ENCODE measurements at places on chromosomes 3 and 15.
A peak's percentile ranks its signal among the peaks of the same experiment; 100 is the strongest.

GRCh38 chr3:17505856-17506255 is 236.6 kb downstream of the TBC1D5 start:
- peak; percentile 5 for DNase-seq

DNA sequence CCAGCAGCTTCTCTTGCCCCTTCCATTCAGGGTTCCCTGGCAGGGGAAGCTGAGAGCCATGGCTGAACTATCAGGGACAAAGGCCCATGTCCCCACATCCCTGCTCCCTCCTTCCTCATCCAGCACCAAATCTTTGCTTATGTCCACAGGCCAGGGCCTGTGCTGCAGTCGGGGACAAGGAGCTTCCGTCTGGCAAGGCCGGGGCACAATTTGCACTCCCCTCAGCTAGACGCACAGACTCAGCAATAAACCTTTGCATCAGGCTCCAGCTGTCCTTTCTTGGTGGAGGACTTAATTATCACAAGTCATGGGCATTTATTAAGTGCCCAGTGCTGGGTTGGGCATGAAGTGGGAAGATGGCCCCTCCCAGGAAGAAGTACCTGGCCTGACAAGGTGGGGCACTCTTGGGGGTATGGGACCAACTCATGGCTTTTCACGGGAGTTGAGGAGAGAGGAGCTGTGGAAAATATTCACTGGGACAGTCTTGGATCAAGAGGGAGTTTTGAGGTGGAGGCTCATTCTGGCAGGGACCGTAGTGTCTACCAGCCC is 4.9 kb downstream of the GNAT1 start:
- DNase-seq: no peak

- no peak for DNase-seq
These were observed 49.9 kb upstream of the SLC6A11 start for GRCh38 chr3:10766049-10766705.

DNA sequence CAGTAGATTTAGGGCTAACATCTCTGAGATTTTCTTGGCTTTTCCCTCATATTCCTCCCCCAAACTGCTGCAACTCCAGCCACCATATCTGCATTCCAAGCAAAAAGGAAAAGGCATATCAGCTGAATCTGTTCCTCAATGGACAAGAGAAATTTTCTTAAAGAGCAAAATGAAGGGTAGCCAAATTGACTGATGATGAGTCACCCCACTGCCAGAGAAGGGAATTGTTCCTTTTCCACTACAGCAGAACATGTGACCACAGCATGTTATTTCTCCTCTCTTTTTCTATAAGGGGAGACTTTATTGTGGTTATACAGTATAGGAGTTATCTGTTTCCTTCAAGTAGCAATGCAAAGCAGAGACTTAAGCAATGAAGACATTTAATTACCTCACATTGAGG is 172.5 kb downstream of the MTHFS start:
- peak; percentile 14 for DNase-seq

DNA sequence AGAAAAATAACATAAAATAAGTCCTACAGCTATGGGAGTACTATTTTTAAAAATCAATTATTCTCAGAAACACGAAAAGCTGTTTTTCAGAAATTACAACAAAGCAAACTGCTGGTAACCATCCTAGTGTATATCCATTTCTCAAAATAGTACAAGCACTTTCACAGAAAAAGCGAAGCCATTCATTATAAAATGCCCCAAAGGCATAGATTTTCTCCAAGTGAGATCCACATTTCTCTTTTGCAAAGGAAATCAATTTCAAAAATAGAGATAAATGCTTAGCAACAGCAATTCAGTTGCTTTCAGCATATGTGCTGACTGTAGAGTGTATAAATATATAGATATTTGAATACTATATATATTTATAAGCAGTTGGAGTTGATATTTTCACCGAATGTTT is 1266.3 kb downstream of the SI start:
- DNase-seq: no peak

GRCh38 chr3:194277104-194277785 is 73.9 kb downstream of the CPN2 start:
- peak; percentile 64 for DNase-seq

DNA sequence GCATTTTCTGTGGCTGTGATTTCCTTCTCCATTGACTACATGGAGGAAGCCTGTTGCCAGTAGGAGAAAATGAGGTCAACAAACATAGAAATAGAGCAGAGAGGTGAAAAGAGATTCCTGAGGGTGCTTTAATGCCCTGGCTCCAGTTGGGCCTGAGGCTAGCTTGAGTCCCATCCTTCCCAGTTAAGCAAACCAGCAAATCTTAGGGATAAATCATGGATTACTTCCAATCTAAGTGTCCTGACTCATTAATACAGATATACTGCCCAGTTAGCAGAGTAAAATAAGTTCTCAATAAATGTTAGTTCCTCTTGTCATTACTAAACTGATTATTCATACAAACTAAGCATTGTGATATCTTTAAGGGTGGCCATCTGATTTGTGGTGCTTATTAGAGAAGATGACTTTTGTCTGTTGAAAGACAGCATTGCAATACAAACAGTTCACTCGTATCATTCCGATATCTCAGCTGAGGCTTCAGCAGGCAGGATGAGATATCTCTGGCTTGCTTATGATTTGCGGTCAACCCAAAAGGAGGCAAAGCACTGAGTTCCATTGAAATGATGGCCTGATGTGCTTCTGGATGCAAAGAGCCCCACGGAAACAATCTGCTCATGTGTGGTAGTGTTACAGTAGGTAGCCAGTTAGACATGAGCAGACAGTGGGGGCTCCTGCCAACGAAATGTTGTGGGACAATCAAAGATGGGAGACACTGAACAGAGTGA is 6.6 kb upstream of the STARD5 start:
- DNase-seq: no peak

DNA sequence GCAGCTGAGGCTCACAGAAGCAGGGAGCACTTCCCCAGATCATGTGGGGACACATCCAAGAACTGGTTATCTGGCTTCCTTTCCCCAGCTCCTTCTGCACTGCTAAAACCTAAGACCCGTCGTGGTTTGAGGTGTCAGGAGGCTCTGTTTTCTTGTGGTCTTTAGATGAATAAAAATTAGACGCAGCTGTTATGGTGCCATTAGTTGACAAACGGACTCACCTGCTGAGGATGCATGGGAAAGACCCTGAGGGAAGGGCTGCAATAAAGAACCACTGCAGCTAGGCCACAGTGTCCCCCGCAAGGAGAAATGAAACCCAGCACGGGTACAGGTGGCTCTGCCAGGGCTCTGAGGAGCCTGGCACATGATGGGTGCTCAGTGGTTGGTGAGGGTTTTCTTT is 99.4 kb downstream of the IQSEC1 start:
- DNase-seq: no peak

GRCh38 chr3:28777806-28778475 is 429.3 kb upstream of the AZI2 start:
- no peak for DNase-seq

GRCh38 chr15:26477044-26477443 is 295.8 kb downstream of the GABRB3 start:
- no peak for DNase-seq

DNA sequence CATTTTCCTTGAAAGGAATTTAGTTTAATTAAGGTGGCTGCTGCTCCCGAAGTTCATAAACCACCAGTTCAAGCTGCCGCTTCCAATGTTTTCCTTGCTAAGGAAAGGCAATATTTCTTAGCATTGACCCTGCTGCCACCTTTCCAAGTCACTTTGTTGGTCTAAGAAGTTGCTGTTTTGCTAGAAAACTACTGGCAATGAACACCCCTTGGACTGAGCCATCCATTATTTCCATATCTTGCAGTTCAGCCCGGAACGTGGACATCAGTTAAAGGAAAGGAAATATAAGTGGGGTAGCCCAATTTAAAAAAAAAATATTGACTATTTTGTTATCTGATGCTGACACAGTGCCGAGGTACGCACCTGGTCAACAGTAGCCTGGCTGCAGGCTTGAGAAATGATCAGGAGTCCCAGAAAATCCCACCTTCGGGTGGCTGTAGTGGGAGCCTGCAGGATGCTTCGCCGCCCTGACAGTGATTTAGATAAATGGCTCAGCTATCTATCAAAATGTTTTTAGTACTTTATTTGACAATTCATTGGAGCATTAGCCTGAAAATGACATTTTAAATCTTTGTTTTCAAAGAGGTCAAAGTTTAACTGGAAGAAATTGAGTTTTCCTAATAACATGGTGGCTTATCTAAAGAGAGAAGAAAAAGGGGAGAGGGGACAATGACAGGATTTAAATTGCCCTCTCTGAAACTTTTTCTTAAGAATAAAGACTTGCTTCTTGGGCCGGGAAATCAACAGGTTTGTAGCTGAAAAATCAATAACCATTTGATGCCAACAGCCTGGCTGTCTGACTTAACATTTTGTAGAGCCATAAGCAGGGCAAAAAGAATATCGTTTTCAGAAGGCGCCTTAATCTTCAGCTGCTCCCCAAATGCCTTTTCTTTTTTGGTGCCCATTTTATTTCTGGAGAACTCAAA is 1.6 kb downstream of the RARB start:
- DNase-seq: no peak

- DNase-seq: no peak
These were observed 48.4 kb upstream of the TJP1 start for GRCh38 chr15:29870495-29871151.

GRCh38 chr3:50323614-50324199 is 1.2 kb upstream of the HYAL2 start:
- DNase-seq: no peak

DNA sequence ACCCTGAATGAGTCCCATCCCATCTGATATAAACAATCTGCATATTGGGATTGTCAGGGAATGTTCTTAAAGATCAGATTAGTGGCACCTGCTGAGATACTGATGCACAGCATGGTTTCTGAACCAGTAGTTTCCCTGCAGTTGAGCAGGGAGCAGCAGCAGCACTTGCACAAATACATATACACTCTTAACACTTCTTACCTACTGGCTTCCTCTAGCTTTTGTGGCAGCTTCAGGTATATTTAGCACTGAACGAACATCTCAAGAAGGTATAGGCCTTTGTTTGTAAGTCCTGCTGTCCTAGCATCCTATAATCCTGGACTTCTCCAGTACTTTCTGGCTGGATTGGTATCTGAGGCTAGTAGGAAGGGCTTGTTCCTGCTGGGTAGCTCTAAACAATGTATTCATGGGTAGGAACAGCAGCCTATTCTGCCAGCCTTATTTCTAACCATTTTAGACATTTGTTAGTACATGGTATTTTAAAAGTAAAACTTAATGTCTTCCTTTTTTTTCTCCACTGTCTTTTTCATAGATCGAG is 4.5 kb downstream of the B2M start:
- no peak for DNase-seq

GRCh38 chr15:51075364-51075763 is 19.3 kb downstream of the TNFAIP8L3 start:
- DNase-seq: no peak

- DNase-seq: no peak
These were observed 126.4 kb downstream of the CHDH start for GRCh38 chr3:53719796-53720195.

DNA sequence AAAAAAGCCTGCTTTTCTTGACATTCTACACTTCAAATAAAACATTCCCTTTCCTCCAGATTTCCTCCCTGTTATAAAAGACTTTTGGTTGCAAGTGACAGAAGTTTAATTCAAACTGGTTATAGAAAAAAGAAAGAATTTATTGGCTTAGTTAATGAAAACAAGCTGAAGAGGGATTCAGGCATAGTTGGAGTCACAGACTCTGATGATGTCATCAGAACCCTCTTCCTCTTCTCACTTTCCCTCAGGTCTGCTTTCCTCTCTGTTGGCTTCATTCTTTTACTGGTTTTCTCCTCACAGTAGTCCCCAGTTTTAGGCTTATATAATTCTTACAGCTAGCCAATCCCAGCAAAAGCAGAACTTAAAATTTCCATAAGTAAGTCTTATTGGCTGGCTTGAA is 32.0 kb upstream of the MBNL1 start:
- DNase-seq: no peak

DNA sequence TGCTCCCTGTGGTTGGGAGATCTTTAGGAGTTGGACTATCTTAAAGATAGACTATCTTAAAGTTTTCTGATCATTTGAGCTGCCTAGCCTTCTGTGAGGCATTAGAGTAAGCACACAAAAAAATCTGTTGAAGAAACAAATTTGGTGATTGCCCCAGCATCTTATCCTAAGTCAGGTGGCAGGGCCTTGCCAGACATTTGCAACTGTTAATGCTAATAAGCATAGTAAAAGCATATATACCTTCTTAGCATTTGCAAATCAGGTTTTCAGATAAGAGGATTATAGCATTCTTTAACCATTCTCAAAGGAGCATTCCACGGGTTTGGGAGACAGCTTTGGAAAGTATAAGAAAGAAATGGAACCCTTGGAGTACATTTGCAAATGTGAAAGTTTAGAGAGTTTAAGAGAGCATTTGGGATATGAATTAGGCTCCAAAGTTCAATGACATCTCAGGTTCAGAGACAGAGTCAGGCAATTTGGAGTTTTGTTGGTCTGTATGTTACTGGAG is 61.0 kb downstream of the SEMA6D start:
- no peak for DNase-seq

- no peak for DNase-seq
These were observed 337.0 kb downstream of the KCNH8 start for GRCh38 chr3:19485267-19485666.

DNA sequence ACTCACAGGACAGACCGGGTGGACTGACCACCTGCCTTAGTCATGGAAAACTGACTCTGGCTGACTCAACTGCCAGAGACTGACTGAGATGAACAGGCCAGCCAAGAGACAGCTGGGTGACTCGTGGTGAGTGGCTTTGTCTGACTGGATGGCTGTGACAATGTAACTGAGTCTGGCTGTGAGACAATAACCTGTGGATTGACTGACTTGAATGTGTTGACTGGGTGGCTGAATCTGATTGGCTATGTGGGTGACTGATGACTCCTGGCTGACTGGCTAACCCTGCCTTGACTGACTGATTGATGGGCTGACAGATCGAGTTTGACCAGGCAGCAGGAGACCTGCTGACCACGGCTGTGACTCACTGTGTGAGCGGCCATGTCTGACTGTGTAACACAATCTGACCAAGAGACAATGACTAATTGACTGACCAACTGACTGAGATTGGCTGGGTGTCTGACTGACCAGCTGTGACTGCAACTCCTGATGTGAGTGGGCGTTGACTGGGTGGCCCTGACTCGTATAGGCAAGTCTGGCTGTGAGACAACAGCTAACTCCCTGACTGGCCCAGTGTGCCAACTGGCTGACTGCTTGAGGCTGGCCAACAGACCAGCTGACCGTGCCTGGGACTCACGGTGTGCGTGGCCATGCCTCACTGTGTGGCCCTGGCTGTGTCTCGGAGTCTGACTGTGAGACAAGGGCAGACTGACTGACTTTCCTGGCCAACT is 509.1 kb downstream of the SHQ1 start:
- peak; percentile 85 for DNase-seq

GRCh38 chr15:83837945-83838571 is 184.1 kb downstream of the ADAMTSL3 start:
- peak; percentile 57 for DNase-seq

- no peak for DNase-seq
These were observed 750.5 kb upstream of the GRM7 start for GRCh38 chr3:6110451-6110850.

DNA sequence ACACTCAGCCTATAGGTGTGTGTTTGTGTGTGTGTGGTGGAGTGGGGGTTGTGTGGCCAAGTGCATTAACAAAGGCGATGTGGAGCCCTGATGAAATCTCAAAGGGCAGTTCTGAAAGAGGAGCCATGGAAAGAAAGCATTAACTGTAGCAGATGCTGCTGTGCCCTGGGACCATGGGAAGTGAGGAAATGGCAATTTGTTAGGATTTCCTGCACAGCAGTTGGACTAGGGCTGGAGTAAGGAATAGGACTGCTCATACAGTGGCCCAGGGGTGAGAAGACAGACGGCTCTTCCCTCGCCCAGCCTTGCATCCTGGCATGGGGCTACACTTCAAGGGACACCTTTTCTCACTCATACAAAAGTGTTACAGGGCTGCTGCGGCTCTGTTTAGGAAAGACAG is 12.3 kb upstream of the ZBTB38 start:
- no peak for DNase-seq

GRCh38 chr3:182862159-182862860 is 69.0 kb downstream of the ATP11B start:
- DNase-seq: no peak

All from AG08396 (cell line).